ENCODE measurements at places on chromosomes 2 and 18.

- DNase-seq = no peak
Measured at GRCh38 chr2:181750305-181750704, 70.0 kb upstream of the NEUROD1 start.

- no peak for DNase-seq
Measured at GRCh38 chr2:83481436-83481835, 977.6 kb downstream of the SUCLG1 start.

- peak; percentile 14 for DNase-seq
Measured at GRCh38 chr2:180367815-180368214, 360.7 kb upstream of the CWC22 start.

GRCh38 chr2:39871291-39871761, 92.3 kb upstream of the THUMPD2 start:
- peak; percentile 41 for DNase-seq

DNA sequence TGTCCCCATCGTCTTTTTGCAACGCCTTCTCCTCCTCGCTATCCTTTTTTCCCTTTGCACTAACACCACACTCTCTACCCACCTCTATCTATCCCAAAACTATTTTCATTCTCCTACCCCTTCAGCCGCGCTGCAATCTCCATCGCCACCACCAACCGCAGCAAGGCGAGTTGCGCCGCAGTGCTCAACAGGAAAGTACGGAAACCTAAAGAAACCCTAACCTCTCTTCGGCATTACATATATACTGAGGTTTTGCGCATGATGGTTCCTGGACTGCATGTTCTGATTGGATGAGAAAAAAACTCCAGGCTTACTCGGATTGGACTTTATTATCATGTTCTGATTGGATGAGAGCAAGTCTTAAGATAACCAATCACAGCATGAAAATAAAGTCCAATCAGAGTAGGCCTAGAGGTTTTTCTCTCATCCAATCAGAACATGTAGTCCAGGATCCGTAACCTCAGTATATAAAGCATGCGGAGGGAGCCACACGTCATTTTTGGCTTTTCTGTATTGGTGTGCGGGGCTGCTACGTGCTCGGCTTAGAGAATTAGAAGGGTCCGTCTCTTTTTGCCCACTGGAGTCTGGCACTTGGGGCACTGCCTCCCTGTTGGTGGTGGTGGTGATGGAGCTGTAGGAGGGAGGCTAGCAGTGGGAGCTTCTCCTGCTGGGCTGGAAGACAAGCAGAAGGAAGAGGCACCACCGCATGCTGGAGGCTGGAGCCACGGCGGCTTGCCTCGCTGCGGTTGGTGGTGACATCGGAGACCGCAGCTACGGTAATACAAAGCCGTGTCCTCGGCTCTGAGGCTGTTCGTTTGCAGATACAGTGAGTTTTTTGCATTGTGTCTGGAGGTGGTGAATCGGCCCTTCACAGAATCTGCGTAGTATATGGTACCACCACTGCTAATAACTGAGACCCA, 76.1 kb downstream of the TEKT4 start:
- no peak for DNase-seq

DNA sequence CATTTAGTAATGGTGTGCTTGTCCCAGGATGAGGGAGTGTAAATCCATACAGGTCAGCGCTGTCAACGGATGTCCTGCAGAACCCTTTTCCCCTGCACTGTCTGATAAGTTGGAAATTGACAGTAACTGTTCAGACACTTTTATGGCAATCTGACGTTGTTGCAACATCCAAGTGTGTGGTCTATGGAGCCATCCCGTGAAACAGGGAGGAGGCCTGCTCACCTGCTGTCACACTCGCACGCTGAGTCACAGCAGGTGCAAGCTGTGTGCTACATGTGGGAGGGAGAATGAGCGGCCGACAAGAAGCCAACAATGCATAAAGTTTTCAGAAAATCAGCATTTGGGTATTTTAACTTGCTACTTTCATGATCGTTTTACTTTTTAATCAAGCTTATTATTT, 43.7 kb upstream of the RMDN2 start:
- no peak for DNase-seq

DNA sequence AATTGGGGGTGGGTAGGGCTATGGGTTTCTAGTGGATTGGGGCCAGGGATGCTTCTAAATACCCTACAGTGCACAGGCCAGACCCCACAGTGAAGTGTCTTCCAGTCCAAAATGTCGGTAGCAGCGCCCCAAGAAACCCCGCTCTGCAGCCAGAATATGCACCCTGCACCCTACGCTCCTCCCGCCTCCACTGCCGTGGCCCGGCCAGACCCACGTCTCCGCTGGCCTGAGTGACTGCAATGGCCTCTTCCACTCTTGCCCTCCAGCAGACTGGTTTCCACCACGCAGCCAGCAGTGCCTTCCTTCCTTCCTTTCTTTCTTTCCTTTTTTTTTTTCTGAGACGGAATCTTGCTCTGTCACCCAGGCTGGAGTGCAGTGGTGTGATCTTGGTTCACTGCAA, 91.4 kb upstream of the TAF1B start:
- no peak for DNase-seq

DNA sequence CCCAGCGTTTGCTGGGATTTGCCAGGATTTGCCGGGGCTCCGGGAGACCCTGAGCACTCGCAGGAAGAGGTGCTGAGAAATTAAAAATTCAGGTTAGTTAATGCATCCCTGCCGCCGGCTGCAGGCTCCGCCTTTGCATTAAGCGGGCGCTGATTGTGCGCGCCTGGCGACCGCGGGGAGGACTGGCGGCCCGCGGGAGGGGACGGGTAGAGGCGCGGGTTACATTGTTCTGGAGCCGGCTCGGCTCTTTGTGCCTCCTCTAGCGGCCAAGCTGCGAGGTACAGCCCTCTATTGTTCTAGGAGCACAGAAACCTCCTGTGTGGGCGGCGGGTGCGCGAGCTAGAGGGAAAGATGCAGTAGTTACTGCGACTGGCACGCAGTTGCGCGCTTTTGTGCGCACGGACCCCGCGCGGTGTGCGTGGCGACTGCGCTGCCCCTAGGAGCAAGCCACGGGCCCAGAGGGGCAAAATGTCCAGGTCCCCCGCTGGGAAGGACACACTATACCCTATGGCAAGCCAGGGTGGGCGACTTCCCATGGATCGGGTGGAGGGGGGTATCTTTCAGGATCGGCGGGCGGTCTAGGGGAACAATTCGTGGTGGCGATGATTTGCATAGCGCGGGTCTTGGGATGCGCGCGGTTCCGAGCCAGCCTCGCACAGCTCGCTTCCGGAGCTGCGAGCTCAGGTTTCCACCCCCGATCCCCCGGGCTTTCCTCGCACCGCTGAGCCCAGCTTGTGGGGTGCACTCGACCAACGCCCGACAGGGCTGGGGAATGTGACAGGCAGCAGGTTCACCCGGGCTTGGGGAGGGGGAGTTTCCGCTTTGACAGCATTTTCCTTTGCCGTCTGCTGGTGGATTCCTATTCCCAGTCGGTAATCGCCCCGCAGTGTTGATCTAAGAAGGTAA, 2.8 kb downstream of the ONECUT2 start:
- no peak for DNase-seq

DNA sequence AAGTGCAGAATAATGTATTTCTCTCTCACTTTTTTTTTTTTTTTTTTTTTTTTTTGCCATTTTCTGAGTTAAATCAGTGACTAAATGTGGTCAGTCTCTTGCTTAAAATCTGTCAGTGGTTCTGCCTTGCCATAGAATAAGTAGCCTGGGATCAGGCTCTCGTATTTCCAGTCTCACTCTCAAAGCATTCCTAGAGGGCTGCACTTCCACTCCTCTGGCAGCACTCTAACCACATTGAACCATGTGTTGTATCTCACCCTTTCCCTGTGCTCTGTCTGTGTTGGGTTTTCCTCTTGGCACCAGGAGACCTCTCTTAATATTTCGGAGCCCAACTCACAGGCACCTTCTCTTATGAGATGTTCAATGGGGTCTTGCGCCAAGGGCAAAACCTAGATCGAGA, 304.4 kb downstream of the CTNNA2 start:
- DNase-seq = no peak

DNA sequence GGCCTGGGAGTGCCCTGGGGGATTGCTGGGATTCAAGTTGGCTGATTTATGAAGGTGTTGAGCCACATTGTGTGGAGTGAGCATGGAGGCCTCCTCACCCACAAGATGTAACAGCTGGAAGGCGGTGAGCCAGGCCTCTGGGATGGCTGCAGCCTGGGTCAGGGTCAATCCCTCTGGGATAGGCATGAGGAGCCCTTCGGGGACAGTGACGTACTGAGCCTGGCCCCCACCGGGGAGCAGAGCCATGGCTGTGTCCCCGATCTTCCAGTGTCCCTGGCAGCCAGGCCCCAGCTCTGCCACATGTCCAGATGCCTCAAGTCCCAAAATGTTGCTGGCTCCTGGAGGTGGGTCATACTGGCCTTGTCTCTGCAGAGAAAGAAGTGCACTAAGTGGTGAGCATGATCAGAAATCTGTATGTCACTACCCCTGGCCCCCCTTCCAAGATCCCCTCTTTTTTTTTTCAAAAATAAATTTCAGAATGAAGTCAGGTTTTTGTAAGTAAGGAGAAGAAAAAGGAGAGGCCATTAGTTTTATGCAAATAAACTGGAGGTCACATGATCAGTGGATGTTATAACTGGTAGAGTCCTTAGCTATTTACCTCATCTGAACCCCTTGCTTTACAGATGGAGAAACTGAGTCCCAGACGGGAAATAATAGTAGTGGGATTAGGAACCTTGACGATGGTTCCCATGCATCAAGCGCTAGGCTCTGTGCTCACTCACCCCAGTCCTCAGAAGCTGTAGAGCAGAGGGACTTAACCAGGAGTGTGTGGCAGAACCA, 1.7 kb downstream of the TP53I3 start:
- DNase-seq = no peak

GRCh38 chr18:49813069-49813318, 339 bp downstream of the ACAA2 start:
- peak; percentile 0 for DNase-seq

GRCh38 chr2:64404743-64405142, 49.2 kb upstream of the LGALSL start:
- no peak for DNase-seq

DNA sequence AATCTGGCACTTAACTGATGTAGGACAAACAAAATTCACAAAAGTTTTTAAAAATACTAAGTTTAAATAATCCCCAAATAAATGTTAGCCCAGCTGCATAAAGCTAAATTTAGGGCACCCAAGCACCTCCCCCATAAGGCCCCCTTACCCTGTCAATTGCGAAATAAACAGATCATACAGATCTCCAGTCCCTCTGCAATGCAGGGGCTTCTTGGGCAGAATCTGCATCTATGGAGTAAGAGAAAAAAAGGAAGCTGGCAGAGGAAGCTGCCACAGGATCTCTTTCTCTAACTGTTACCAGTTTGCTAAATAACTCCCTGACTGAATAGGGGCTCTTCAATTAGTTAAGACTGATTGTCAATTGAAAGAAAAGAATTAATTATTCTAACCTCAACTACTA, 117.7 kb downstream of the MEMO1 start:
- DNase-seq = no peak

- DNase-seq = no peak
Measured at GRCh38 chr2:30443081-30443480, 4.0 kb upstream of the LCLAT1 start.

DNA sequence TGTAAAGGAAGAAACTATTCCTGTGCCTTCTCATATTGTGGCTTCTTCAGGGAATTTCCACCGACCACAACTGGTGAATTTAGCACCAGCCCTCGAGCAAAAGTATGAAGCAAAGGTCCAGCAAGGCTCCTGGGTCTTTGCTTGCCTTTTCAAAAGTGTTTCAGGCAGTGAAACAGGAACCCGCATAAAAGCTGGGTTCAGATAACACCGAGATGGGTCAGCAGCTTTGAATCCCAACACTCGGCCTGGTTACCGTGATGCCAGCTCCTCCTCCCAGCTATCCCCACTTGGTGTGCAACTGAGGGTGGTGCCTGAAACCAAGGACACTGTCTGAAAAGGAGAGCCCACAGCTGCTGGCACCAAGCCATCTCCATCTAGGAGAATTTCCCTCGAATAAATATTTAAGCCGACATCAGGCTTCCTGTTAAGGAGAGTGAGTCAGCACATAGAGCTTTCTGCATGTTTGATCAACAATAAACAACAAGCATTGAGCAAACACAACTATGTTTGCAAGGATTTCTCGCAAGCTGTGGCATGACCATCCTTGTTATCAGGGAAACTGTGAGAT, 69.5 kb downstream of the ANTXR1 start:
- peak; percentile 92 for DNase-seq

DNA sequence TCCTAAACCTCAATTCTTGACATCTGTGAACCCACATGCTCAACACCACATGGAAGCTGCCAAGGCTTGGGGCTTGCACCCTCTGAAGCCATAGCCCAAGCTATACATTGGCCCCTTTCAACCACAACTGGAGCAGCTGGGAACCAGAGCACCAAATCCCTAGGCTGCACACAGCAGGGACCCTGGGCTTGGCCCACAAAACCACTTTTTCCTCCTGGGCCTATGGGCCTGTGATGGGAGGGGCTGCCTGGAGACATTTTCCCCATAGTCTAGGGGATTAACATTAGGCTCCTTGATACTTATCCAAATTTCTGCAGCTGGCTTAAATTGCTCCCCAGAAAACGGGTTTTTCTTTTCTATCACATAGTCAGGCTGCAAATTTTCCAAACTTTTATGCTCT, 40.3 kb downstream of the EXOC6B start:
- no peak for DNase-seq

DNA sequence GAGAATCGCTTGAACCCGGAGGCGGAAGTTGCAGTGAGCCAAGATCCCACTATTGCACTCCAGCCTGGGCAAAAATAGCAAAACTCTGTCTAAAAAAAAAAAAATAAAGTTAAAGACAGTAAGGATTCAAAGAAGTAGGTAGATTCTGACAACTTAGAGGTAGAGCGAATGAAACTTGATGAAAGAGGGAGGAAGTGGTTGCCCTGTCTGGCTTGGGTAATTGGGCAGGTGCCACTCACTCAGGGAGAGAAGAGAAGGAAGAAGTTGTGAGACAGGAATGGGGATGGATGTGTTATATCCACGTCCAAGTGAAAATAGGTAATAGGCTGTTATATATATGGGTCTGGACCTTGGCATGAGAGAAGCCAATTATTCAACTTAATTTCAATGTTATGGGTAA, 26.3 kb downstream of the NDC80 start:
- DNase-seq = no peak

DNA sequence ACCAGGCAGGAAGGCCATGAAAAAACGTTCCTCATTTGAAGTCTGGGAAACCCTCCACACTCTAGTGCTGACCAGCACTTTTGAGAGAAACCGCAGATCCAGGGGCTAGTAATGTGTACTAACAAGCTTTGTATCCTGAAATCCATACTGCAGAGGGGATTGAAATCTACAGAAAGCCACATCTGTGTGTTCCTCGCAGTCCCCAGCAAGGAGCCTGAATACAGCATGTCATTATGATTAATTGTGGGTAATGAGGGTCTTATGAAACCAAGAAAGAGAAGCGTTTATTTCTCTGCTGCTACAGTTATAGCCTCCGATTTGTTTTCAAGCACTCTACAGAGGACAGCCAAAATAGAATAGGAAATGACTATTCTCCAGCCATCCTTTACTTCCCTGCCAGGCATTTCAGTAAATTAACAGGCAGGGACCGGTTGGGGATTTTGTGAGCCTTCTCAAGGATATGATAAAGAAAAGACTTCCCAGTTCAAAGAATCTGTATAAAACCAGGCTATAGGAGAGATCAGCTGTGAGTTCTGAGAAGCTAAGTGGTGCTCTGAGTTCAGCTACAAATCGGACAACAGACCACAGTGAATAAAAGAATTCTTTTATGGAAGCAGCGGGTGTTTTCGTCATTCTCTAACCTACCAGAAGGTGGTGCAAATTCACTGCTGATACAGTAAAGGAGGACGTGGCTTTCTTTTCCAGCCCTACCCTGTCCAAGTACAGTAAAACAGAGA, 133.4 kb downstream of the INSIG2 start:
- peak; percentile 29 for DNase-seq

Data from AG09319 (cell line).